ENCODE measurements at places on chromosomes 7 and 10.

DNA sequence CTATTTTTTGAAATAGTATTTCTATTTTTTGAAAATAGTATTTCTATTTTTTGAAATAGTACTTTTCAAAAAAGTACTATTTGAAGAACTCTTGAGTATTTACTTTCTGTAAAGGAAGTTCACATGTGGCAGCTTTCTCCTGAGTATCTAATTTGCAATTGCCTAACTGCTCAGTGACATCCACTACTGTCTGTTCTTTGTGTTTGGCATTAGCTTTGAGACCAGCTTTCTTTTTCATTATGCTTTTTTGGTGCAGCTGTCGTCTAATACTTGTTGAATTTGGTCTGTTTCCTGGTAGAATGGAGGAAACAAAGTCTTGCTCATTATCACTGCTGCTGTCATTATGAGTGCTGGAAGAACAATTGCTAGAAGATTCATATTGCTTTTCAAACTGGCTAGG lies 99.1 kb downstream of the BMPR1A start:
- DNase-seq = no peak

- DNase-seq = peak; percentile 63
Observed at GRCh38 chr10:46541017-46541661, 15.3 kb downstream of the GPRIN2 start.

- no peak for DNase-seq
Observed at GRCh38 chr7:101173752-101174244, 6.3 kb downstream of the NAT16 start.

DNA sequence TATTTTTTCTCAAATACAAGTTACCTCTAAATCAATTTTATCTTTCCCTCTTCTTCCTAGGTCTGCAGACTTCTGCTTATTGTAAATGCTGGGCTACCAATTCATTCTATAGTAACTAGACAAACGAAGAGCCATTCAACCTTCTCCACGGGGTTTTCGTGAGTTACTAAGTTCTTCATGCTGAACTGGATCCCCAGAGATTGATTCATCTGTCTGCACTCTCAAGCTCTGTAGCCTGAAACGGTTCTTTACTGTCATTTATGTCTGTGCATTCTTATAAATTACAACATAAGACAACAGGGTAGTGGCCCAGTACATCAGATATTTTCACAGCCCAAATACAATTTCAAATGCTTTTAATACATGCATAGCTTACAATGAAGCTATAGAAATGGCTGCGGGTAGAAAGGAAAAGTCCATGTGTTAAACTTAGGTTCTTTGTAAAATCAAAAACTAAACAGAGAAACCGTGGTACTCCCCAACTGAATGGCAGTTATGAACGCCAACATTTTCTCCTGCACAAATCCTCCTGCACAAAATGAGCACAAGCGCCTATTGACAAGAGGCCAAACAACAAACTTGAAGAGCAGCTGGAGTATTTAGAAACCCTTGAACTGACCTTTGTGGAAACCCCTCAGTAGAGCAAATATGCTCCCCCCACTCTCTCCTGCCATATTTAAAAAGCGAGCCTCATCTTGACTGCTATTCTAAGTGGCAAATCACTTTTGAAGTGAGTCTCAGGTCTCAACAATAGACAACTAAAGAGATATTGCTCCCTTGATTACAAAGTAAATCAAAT lies 20.7 kb downstream of the LAMB1 start:
- no peak for DNase-seq

DNA sequence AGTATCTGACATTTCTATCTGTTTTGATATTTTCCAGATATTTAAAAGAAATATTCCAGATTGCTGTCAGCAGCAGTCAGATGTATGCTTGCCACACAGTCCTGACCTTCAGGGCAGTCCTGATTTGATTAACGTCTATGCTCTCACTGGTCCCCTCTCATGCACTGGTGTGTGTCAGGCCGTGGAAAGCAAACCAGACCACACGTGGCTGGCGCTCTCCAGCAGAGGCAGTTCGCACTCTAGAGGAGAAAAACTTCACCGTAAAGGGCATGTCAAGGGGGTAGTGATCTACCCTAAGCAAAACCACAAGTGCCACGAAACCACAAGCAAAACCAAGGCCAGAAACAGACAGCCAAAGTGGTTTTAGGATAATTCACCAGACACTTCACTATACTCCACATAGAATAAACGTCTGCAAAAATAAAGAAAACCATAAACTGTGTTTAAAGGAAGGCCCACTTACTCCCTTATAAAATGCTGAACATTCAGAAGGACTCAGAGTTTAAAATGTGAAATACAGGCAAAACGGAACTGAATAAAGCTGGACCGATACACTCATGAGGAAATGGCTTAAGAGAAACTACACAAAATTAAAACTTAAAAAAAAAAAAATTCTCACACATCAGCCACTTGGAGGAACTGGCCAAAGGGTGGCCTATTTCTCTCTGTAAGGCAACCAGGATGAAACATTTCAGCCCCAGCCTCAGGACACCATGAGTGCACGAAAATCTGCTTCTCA lies 26.4 kb downstream of the PARP12 start:
- DNase-seq = no peak
